Inflammatory macrophage treated with lipopolysaccharide for 4 hours (primary cell): ENCODE measurements at places on chromosomes 16 and 17.

- DNase-seq = peak; percentile 57
Observed at GRCh38 chr16:67474551-67475455, 6.2 kb downstream of the ATP6V0D1 start.

DNA sequence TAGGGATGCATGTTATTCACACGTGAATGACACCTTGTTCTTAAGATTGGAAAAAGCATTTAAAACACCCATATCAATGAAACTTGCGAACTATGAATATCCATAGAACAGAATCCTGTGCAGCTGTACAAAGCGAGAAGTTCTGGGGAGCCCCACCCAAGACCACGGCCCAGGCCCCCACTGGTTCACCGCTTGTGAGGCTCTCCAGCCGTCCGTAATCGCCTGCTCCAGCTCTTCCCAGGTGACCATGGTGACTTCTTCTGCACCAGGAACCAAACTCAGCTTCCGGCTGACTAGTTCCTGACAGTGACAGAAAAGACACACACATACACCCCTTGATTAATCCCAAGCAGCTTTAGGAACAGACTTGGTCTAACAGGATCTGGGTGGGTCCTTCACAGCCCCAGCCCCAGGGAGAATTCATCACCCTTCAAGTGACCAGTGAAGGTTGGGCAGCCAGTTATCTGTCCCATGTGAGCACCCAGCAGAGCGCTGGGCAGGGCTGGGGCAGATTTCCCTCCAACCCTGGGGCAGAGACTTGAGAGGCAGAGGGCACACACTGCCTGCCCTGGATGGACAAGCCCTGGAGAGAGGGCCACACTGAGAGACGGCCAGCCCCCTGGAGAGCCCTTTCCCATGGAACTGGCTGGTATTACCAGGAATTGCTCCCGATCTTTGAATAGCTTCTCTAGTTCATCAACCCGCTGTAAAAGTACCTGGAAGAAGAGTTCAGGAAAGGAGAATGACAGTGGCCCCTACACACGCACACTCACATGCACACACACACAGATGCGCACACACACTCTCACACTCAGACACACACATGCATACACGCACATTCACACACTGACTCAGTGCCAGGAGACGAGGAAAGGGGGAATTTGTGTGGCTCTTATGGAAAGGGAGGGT lies 3.6 kb downstream of the QRICH2 start:
- no peak for DNase-seq

- DNase-seq = no peak
Observed at GRCh38 chr17:77637818-77638575, 320.5 kb upstream of the TNRC6C start.

DNA sequence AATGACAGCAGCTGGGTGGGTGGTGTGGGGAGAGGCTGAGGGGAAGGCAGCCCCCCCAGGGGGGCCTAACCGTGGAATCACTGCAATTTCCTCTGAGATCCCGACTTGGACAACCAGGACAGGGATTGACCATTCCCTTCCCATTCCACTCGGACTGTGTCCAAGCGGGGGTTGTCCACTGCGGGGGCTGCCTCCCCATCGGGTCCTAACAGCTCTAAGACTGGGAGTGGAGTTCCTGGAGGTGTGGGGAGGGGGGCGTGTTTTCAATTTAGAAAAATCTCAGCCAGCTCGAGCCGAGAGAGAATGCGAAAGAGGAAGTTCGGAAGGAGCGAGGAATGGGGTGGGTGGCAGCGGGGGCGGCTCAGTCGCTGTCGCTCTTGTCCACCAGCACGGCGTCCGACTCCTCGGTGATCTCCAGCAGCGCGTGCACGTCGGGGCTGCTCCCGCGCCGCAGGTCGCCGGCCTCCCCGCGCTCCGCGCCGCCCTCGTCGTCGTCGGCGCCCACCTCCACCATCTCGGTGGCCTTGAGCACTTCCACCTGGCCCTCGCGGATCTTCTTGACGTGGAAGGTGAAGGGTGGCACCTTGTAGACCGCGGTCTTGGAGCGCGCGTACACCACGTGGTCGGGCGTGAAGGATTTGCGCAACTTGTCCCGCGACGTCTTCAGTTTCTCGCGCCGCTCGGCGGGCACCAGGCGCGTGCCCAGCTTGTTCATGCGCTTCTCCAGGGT lies 16.2 kb upstream of the STAT3 start:
- no peak for DNase-seq
